Activated CD4-positive, alpha-beta memory T cell treated with anti-CD3 and anti-CD28 coated beads, Interleukin-2, amount 10 ng/mL, durations not matched to agents 7 days and 5 days (primary cell): ENCODE measurements at places on chromosomes 6 and 20.

GRCh38 chr6:25333471-25333870 is 54.3 kb downstream of the CARMIL1 start:
- DNase-seq: no peak

DNA sequence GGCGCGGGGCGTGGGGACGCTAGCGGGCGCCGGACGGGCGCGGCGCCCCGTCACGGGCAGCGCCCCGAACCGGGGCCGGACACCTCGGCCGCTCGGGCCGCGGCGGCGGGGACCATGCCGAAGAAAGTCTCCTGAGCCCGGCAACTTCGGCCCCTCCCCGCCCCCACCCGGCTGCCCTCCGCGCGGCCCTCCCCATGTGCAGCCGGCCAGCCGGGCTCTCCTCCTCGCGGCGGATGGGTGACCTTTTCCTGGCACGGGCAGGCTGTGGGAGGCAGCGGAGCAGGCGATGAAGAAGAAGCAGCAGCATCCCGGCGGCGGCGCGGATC is 278 bp downstream of the UST start:
- no peak for DNase-seq

GRCh38 chr6:7629321-7629720 is 39.3 kb downstream of the SNRNP48 start:
- DNase-seq: no peak

DNA sequence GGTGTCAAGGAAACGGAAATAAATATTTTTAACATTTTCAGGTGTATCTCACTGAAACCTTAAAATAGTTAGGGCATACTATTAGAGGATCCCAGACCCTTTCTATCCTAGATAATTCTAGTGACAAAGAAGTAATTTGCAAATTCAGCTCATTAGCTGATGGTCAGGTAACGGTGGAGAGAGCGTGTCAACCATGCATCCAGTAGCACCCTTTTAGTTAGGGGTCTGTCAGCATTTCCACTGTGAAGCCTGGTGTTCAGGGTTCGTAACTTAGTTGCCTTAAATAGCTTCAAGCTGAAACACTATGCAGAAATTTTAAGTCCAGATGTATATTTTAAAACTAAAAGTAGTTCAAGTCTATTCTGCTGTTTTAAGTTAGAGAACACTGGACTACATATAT is 48.5 kb upstream of the SUPT3H start:
- no peak for DNase-seq

GRCh38 chr6:158772851-158773371 is 46.3 kb downstream of the EZR start:
- no peak for DNase-seq

DNA sequence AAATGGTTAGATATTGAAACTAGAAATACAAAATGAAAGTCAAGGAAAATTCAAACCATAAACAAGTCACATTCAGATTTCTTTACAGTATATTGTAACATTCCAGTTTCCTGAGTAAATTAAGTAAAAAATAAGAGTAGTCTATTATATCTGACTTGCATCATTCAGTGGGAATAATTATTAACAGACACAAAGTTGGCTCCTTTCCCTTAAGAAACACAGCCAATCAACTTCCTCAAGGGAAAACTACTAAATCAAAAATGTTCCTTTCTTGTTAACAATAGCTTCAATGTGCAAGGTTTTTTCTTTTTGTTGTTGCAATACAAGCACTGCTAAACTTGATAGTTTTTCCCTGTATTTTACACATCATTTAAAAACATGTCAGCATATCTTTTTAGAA is 33.2 kb downstream of the DNAAF9 start:
- no peak for DNase-seq

- no peak for DNase-seq
Measured at GRCh38 chr6:102485480-102485879, 1092.0 kb downstream of the GRIK2 start.

DNA sequence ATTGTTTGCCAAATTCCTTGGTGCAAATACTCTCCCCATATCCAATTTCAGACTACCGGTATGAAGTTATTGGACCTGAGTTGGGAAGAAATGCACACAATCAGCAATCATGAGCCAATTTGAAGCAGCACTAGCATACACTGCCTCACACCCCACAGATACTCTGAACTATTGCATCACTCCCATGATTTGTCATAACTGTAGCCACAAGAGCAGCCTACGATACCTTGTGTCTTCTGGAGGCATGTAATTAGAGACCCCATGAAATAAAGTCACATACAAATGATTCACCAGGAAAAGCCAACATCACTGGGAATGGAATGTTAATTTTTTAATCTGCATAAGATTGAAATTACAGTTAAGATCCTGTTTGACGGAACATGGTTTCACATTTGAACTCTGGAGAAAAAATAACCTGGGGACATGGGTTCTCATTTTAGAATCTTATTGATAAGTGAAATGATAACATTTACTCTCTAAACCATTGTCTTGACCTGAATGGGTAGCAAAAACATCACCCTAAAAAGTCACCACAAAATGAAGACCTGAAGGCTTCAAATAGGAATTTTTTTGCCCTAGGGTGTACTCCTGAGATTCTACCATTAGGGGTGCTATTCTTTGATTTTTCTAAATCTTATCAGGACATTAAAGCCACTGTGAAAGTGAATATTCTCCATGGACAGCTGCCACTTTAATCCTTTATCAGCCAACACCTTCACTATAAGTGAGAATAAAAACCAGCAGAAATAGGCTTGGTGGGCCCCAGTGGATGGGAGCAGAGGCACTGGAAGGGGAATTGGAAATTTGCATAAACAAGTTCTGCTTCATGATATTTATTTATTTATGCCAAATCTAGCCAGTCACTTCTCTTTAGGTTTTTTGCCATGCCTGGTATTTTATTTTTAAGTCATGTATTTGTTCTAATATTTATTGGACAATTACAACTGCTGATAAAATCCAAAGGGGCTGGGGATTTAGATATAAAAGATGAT is 34.5 kb upstream of the HBS1L start:
- DNase-seq: peak; percentile 50

DNA sequence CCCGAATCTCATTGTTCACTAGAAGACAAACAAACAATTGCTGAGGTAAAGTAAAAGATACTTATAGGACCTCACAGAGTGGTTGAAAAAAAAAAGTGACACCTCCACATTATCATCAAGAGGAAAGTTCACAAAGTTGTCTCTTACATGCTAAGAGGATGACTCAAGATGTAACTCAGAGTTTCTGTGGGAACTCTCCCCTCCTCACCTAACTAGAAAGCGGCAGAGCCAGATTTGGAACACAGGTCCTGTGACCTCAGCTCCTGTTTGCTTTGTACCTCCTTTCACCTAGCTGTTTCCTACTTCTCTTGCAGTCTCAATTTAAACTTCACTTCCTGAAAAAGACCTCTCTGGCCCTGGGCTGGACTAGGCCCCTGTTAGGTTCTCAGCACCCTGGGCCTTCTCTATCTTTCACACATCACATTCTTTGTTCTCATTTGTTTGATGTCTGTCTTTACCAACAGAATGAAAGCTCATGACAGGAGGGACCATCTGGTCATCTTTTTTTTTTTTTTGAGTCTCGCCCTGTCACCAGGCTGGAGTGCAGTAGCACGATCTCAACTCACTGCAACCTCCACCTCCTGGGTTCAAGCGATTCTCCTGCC is 60.8 kb downstream of the CD24 start:
- no peak for DNase-seq

- no peak for DNase-seq
Measured at GRCh38 chr20:62832212-62832922, 15.5 kb downstream of the COL9A3 start.

- DNase-seq: no peak
Measured at GRCh38 chr6:17928514-17929430, 58.7 kb downstream of the KIF13A start.

- no peak for DNase-seq
Measured at GRCh38 chr6:37850728-37851285, 31.3 kb downstream of the ZFAND3 start.

- no peak for DNase-seq
Measured at GRCh38 chr20:32990426-32990825, 13.8 kb downstream of the SUN5 start.

DNA sequence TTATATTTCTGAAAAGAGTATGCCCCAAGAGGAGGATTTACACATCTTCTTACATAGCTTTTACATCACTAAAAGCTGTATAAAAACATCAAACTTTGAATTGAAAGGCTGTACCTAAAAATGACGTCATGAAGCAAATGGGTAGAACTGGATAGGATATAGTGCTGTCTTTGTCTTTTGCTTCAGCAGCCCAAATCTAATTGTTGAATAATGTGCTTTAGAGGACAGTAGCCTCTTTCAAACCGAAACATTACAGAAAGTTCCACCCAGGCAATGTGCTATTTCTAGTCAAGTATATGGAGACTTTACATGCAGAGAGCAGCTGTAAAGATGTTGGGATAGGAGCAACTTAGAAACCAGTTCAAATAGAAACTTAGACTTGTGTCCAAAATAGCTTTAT is 51.9 kb downstream of the ADGRG6 start:
- no peak for DNase-seq

GRCh38 chr6:169368200-169368599 is 114.6 kb upstream of the THBS2 start:
- no peak for DNase-seq

DNA sequence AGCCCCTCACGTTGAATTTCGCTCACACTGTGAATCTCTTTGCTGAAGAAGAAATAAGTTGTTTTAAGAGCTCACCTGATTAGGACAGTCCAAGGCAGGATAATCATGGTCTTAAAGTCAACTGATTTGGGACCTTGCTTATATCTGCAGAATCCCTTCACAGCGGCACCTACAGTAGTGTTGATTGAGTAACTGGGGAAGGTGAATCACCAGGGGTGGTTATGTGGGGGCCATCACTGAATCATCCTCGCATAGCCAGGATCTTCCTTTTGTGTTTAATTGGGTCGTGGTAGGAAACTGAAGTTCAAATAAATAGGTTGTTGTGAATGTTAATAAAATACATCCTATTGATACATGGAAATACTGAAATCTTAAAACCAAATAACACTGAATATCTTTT is 20.2 kb upstream of the MICA start:
- DNase-seq: no peak

DNA sequence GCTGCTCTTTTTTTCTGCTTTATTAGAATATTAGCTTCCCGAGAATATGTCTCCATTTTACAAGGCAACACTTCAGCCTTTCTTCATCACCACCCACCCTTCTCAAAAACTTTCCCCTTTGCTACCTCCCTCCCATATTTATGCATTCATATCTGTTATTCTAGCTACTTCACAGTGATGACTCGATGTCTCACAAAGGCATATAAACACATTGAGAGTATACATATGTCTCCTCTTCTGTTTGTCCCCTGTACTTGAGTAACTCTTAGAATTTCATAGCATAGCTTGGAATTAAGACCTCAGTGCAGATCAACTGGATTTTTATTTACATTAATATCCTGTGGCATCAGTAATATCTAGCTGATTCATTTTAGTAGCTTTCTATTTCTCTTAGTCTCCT is 6.5 kb downstream of the RNF144B start:
- no peak for DNase-seq

DNA sequence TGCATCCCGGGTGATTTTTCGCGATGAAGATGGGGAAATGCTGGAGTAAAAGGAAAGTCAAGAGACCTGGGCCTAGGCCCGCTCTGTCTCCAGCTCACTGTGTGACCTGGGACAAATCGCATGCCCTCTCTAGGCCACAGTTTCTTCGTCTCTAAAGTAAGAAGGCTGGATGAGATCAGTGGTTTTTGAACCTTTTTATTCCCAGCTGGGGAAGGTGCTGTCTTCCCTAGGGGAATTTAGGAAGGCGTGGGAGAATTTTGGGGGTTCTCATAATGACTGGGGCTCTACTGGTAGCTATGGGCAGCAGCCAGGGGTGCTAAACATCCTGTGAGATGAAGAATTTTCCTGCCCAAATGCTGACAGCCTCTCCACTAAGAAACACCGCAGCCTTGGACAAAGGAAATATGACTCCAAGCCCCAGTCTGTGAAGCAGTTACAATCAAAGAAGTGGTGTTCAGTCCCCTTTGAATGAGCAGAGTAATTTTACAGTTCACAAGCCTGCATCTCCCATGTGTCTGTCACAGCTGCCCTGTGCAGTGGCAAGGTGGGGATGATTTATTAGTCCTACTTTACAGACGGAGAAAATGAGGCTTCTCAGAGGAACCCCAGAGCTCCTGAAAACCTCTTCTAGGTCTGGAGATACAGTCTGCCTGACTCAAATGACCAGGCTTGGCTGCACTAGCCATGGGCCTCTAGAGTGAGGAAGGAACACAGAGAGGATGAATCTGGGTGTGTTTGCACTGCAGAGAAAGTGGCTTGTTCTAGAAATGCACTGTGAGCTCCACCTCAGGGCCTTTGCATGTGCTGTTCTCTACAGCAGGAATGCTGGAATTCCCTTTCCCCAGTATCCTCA is 57.2 kb downstream of the RAB44 start:
- DNase-seq: no peak

DNA sequence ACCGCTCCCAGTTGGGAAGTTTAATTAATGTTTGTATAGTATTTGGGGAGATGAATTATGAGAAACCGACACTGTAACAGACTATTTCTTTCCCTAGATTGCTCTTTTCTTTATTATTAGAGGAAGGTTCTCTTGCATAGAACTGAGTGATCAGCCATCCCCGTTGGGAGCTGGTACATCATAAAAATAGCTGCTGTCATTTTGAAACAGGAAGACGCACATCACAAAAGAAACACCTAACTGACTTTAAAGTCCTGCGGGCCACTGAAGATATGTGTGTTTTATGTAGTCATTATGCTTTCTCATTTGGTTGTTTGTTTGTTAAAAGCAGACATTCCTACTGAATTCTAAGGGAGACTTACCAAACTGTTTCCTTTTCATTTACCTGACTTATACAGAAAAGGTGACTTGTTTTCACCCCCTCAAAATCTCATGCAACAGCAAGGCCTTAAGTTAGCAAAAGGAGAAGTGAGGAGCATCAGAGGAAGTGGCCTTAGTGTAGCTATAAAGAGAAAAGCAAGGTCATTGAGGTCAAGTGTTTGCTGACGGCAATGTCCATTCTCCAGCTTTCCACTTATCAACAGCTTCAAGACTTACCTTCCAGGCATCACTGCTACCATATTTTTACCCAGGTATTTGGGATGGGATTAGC is 91.0 kb downstream of the PKHD1 start:
- no peak for DNase-seq

GRCh38 chr20:17129089-17129488 is 97.8 kb upstream of the PCSK2 start:
- no peak for DNase-seq

DNA sequence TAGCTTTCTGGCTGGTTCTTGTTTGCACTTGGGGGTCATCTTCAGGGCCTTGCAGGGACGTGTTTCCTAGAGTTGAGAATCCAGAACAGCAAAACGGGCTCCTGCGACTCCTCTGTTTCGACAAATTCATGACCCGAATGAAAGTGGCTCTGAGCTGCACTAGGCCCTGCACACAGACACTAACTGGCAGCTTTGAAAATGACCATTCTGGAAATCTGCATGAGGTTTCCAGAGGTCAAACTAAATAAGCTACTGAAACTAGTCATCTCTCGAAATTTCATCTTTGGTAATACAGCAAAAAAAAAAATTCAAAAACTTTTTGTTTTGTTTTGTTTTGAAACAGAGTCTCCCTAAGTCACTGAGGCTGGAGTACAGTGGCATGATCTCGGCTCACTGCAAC is 15.5 kb upstream of the BMP7 start:
- DNase-seq: no peak

GRCh38 chr6:65707126-65707826 is at the start of gene EYS:
EYS (minus strand) TSS chr6:65707226; CDS start chr6:65495410, 211,816 bp downstream.
- no peak for DNase-seq

GRCh38 chr6:13355043-13355945 is 27.0 kb upstream of the TBC1D7 start:
- peak; percentile 28 for DNase-seq
